ENCODE measurements at places on chromosomes 16 and 17.

GRCh38 chr16:19945934-19946333, 61.3 kb upstream of the GPRC5B start:
- DNase-seq = no peak

DNA sequence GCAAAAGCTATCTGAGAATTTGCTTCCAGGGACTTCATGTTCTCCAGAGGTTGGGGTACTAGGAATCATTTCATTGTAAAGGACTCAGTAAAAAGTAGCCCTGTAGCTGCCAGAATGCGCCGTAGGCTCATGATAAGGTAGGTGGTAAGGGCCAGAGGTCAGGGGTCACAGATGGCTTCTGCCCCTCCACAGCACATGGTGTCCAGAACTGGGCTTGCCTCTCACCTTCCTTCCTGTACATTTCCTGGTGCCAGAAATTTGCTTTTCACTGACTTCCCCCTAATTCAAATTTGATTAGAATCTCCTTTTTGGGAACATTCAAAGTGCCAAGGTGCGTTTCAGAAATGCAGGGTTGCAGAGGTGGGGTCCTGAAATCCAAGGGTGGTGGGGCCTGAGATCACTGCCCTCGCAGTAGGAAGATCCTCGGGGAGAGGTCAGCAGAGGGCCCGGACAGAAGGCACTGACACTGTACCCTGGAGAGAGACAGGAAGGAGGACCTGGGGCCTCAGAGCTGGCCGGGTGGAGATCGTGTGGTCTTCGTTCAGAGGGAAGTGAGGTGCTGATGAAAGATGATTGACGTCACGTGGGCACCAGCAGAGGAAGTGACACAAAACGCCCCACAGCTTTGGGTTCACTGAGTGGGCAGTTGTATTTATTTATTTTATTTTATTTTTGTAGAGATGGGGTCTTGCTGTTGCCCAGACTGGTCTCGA, 25.5 kb upstream of the METRNL start:
- peak; percentile 79 for DNase-seq

GRCh38 chr17:44170499-44171201, at the start of gene ASB16:
Gene ASB16 (plus strand): TSS chr17:44170704. CDS start chr17:44170790, 86 bp downstream.
- DNase-seq = no peak

GRCh38 chr16:68492543-68493411, 44.5 kb upstream of the SMPD3 start:
- no peak for DNase-seq

DNA sequence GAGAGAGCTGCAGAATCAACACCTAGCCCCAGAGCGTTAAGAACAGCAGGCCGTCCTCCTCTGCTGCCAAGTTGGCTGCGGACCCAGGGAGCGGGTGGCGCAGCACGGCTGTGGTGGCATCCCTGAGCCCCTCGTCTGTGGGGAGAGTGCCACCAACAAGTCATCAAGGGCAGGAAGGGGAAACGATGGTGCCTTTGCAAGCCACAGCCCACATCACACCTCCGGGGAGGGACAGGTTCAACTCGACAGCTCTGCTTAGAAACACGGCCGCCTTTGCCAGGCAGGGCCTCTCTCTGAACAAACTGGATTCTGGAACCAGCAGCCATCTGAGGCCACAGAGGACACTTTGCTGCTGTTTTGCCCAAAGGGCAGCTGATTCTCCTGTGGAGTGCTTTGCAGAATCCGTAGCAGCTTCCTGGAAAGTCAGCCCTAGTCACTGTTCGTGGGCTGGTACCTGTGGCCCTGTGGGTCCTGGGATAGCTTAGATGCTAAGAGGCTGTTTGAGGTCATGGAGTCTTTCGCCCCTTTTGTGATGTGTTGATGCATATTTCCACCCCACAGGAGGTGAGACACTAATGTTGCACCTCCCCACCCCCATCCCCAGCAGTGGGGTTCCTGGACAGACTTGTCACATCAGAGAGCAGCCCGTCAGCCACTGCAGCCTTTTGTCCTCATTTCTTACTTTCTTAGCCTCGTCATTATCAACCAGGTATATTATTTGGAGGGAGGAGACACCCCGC, 270.6 kb downstream of the CPPED1 start:
- DNase-seq = no peak

GRCh38 chr16:56632156-56632847, at the start of gene MT1M:
Gene MT1M (plus strand): TSS chr16:56632659. CDS start chr16:56632732, 73 bp downstream.
- no peak for DNase-seq

GRCh38 chr16:97822-98221, 19.8 kb downstream of the MPG start:
- no peak for DNase-seq

DNA sequence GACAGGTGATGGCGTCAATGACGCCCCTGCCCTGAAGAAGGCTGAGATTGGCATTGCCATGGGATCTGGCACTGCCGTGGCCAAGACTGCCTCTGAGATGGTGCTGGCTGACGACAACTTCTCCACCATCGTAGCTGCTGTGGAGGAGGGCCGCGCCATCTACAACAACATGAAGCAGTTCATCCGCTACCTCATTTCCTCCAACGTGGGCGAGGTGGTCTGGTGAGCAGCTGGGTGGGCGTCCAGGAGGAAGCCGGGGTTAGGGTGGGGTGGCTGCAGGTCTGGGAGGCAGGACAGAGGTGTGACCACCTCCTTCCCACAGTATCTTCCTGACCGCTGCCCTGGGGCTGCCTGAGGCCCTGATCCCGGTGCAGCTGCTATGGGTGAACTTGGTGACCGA, 23.2 kb downstream of the RABEP2 start:
- DNase-seq = no peak

- no peak for DNase-seq
Measured at GRCh38 chr17:48526608-48527546, 3.9 kb downstream of the HOXB1 start.

DNA sequence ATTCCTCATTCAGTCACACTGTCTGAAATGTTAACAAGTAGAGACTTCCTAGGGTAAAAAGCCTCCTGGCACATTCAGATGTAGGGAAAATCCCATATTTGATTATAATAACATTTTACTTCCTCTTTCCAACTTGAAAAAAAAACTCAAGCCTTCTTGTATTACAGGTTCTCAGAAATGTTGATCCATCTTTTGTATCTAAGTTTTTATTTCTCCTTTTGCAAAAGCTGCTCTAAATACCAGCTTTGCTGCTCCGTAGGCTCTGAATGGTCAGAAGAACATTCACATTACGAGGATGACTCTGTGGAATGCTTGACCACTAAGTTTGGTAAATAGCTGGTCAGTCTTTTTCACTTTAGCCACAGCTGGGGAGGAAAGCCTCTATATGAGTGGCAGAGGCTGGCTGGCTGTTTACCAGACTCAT, 13.2 kb upstream of the HEATR6 start:
- DNase-seq = peak; percentile 52

DNA sequence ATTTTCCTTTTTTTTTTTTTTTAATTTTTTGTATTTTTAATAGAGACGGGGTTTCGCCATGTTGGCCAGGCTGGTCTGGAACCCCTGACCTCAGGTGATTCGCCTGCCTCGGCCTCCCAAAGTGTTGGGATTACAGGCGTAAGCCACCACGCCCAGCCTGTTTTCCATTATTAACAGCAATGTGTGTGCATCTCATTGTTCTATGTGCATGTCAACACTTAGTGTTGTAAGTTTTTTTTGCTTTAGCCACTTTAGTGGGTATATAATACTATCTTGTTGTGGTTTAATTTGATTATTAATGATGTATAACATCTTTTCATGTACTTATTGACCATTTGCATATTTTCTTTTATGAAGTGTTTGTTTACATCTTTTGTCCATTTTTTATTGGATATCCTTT, 32.8 kb upstream of the BHLHA9 start:
- DNase-seq = no peak

GRCh38 chr16:72898216-72898825, 149.6 kb downstream of the ZFHX3 start:
- DNase-seq = no peak

DNA sequence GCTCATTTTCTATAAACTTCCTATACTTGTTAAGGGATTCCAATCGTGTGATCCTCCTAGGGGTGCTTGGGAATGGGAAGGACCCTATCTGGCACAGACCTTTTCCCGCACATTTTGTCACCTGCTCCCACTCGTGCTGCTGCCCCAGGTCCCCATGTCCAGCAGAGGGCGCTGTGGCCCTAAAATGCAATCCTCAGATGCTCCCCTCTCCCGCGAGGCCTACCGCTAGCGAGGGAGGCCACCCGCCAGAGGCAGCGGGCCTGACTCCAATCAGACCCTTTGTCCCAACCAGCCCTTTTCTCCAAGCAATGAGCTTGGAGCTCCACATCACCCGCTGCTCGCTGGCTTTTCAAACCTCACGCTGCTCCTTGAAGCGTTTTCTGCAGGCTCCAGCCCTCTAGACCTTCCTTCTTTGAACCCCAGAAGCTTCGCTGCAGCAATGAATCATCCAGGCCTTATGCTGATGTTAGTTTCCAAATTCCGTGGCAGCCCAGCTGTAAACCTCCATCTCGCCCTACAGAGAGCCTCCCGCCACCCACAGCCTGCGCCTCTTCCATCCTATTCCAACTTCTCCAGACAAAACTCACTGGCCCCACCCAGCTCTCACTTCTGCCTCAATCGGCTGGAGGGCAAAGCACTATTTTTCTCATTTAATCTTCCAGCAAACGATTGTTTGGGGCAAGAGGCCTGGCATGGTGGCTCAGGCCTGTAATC, 23.6 kb upstream of the FZD2 start:
- DNase-seq = peak; percentile 78

- no peak for DNase-seq
Measured at GRCh38 chr17:45867702-45868101, 23.0 kb downstream of the SPPL2C start.

- peak; percentile 1 for DNase-seq
Measured at GRCh38 chr16:50038286-50038685, 13.3 kb downstream of the CNEP1R1 start.

- no peak for DNase-seq
Measured at GRCh38 chr17:17882082-17882581, 45.3 kb upstream of the SREBF1 start.

DNA sequence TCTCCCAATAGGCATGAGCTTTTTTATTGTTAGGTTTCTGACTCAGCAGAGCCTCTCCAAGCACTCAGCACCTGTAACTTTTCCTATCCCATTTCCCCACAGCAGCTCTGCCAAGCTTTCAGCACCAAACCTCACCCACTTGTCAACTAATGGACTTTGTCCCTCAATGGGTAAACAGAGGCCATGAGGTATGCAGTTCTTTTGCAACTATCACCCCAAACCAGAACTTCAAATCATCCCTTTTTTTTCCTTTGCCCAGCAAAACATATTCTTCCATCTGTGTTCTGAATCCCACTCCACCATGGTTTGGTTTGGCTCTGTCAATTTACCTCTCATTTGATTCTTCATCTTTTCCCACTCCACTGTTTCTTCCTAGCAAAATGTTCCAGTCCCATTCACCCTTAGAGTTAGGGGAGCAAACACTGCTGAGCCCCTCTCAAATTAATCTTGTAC, 58.1 kb downstream of the TOX3 start:
- no peak for DNase-seq

DNA sequence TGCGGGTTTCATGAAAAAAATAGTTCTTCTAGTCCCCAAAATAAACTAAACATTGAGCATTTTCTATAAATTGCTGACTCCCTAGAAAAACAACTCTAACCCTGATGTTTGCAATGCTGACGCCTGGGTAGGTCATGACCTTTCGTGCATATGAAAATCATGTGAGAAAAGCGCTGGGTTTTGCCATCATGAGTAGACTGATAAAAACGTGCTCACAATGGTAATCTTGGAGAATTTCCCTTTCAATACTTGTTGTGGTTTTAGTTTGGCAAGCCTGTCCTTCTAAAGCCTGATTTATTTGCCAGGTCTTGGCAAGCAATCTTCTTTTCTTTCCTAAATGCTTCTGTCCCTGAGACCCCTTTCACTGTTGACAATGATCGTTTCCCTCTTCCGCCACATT, 4.0 kb upstream of the CLEC10A start:
- DNase-seq = no peak

- DNase-seq = no peak
Measured at GRCh38 chr17:40351359-40352236, 12.9 kb downstream of the GJD3 start.

- no peak for DNase-seq
Measured at GRCh38 chr16:15855704-15856003, 1.2 kb downstream of the MYH11 start.

DNA sequence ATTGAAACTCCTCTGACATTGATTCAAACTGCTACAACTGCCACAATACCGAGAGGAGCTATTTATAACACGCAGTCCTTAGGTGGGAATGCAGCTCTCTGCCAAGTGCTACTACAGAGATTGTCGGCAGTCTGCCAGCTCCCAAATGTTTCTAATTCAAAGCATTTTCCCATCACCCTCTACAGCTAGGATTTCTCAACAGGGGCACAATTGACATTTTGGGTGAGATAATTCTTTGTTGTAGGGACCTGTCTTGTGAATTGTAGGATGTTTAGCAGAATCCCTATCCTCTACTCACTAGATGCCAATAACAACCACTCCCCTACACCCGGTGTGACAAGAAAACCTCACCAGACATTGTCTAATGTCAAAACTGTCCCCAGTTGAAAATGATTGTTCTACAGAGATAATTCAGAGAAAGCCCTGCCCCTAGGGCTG, 7.8 kb upstream of the N4BP1 start:
- DNase-seq = no peak

- peak; percentile 87 for DNase-seq
Measured at GRCh38 chr17:44345454-44346026, 438 bp downstream of the GRN start.

- peak; percentile 66 for DNase-seq
Measured at GRCh38 chr17:75228305-75228704, 22.8 kb downstream of the NUP85 start.

DNA sequence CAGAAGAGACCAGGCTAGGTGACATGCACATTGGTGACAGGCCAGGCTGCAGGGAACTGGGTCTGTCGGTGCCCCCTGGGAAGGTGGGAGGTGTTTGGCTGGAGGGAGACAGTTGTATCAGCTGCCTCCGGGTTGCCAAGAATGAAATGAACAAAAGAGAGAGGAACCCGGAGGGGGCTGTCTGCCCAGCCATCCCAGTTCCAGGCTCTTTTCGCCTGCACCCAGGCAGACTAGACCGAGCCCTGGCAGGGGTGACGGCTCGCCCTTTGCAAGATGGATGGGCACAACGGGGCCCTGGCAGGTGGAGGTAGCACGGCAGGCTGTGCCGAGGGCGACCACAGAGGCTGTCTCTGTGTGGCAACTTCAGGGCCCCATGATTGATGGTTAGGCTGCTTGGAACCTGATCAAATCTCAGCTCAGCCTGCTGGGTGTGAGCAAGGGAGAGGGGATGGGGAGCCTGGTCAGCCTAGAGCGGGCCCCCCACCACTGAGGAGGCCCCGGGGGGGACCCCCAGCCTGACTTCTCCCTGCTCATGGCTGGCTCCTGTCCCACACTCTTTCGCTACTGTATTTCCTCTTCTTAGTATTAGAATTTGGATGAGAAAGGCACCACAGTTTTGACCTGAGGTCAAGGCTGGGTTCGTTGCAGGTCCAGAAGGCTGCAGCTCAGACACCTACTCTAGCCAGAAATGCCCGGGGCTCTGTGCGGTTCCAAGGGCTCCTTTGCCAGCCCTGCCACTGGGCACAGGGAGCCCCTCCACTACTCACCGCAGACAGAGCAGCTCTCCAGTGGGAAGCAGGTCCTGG, 118.9 kb upstream of the CHMP6 start:
- no peak for DNase-seq
